ENCODE measurements at places on chromosomes 11 and 22. TPM values are rescaled to one million over a fixed set of nuclear protein-coding genes. Genes with fewer than 3 reads are reported as not detected.

- DNase-seq: no peak
- no peak overlapping the region for H3K27ac ChIP-seq
- peaks cover 5% of the 10 kb centered on the region for H3K36me3 ChIP-seq
- no peak overlapping the region for H3K4me3 ChIP-seq
Measured at GRCh38 chr11:112625814-112626213, 335.4 kb upstream of the NCAM1 start.

GRCh38 chr11:56513280-56513679, 22.1 kb upstream of the OR5M8 start:
- no peaks in the 10 kb centered on the region for H3K36me3 ChIP-seq
- no peak overlapping the region for H3K27ac ChIP-seq
- no peak for DNase-seq
- no peak overlapping the region for H3K4me3 ChIP-seq
- H3K27me3 ChIP-seq: no peaks in the 10 kb centered on the region
- no peaks in the 10 kb centered on the region for H3K4me1 ChIP-seq

GRCh38 chr11:84384731-84385130, 1098.6 kb upstream of the CCDC90B start:
- H3K4me1 ChIP-seq: 0 out of 2 replicates have a peak, but pooled peaks cover 3% of the 10 kb centered on the region
- no peaks in the 10 kb centered on the region for H3K27me3 ChIP-seq
- H3K27ac ChIP-seq: no peak overlapping the region

GRCh38 chr11:33879375-33879774, 12.5 kb downstream of the LMO2 start:
- H3K27ac ChIP-seq: no peak overlapping the region
- DNase-seq: no peak
- H3K36me3 ChIP-seq: no peaks in the 10 kb centered on the region
- no peaks in the 10 kb centered on the region for H3K27me3 ChIP-seq
- H3K4me1 ChIP-seq: no peaks in the 10 kb centered on the region

GRCh38 chr22:31556627-31557203, 60.4 kb downstream of the SFI1 start:
- H3K4me3 ChIP-seq: no peak overlapping the region
- no peak overlapping the region for H3K27ac ChIP-seq
- no peaks in the 10 kb centered on the region for H3K36me3 ChIP-seq
- no peak for DNase-seq
- no peaks in the 10 kb centered on the region for H3K27me3 ChIP-seq

GRCh38 chr11:61626580-61627380, 45.9 kb upstream of the SYT7 start:
- peaks cover 6% of the 10 kb centered on the region for H3K4me1 ChIP-seq
- H3K27me3 ChIP-seq: no peaks in the 10 kb centered on the region
- peak; percentile 95 for DNase-seq
- H3K36me3 ChIP-seq: no peaks in the 10 kb centered on the region
- H3K27ac ChIP-seq: peak overlapping the region; percentile 28

GRCh38 chr11:3159296-3160190, 5.6 kb downstream of the OSBPL5 start:
- no peaks in the 10 kb centered on the region for H3K27me3 ChIP-seq
- peaks cover 6% of the 10 kb centered on the region for H3K4me1 ChIP-seq
- H3K27ac ChIP-seq: no peak overlapping the region
- DNase-seq: no peak

DNA sequence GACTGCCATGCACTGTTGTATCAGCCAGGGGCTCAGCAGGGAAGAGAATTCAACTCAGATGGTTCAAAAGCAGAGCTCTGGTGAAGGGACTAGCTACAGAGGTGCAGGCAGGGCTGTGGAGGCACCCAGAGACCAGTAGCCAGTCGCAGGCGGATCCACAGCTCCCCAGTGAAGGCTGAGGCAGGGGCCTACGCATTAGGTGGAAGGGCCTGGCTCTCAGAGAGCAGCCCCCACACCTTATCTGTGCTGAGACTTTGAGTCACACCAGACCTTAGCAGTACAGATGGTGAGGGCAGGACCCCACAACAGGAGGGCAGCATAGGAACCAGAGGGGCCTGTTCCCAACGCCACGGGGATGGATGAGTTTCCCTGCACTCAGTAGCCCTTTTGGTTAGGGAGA, 189.6 kb downstream of the DSCAML1 start:
- H3K4me3 ChIP-seq: no peak overlapping the region
- H3K27me3 ChIP-seq: no peaks in the 10 kb centered on the region
- H3K4me1 ChIP-seq: peaks cover 5% of the 10 kb centered on the region

GRCh38 chr11:47225552-47226400, 11.0 kb downstream of the DDB2 start:
- no peak for DNase-seq
- no peak overlapping the region for H3K4me3 ChIP-seq
- H3K27me3 ChIP-seq: no peaks in the 10 kb centered on the region
- H3K27ac ChIP-seq: no peak overlapping the region
- H3K4me1 ChIP-seq: no peaks in the 10 kb centered on the region

- no peaks in the 10 kb centered on the region for H3K27me3 ChIP-seq
- H3K36me3 ChIP-seq: no peaks in the 10 kb centered on the region
- no peak for DNase-seq
- H3K4me1 ChIP-seq: no peaks in the 10 kb centered on the region
- no peak overlapping the region for H3K27ac ChIP-seq
Measured at GRCh38 chr22:29251981-29252911, 15.5 kb downstream of the RHBDD3 start.

GRCh38 chr11:130451231-130452019, 3.0 kb downstream of the ADAMTS15 start:
- no peak for DNase-seq
- no peaks in the 10 kb centered on the region for H3K36me3 ChIP-seq
- no peak overlapping the region for H3K4me3 ChIP-seq
- peaks cover 18% of the 10 kb centered on the region for H3K27me3 ChIP-seq
- H3K4me1 ChIP-seq: 0 out of 2 replicates have a peak, but pooled peaks cover 2% of the 10 kb centered on the region

DNA sequence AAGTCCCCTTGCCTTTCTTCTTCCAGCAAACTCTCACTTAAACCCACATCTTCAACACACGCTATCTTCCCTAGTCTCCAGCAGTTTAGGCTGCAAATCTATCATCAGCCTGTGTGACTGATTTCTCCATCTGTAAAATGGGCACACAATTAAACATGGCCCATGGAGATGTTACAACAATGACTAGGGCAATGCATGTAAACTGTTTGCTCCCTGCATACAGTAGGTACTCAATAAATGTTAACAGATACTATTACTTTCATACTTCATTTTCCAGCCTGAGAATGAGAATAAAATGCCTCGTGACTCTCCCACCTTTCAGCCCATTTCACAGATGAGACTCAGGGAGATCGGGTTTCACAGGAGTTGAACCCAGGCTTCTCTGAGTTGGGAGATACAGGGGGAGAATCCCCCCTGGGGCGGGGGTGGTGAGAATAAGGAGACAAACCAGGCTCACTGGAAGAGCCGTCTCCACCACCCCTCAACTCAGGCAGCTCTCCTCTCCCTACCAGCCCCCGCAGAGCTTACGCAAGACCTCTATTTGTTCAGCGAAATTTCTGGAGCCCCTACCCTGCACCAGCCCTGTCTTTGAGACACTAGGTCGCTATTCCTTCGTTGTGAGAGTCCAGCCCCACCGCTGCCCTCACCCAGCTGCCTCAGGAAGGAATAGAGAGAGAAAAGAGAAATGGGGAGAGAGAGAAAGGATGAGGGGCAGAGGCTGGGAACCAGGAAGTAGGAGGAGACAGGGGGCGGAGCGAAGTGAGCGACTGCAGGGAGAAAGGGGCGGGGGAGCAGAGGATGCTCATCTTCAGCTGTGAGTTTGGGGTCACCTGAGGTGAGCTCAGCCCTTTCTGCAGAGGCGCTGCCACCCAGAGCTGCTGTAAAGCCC, 42.1 kb upstream of the KLHL35 start:
- H3K36me3 ChIP-seq: no peaks in the 10 kb centered on the region
- H3K27ac ChIP-seq: no peak overlapping the region
- peak; percentile 87 for DNase-seq
- no peaks in the 10 kb centered on the region for H3K27me3 ChIP-seq

DNA sequence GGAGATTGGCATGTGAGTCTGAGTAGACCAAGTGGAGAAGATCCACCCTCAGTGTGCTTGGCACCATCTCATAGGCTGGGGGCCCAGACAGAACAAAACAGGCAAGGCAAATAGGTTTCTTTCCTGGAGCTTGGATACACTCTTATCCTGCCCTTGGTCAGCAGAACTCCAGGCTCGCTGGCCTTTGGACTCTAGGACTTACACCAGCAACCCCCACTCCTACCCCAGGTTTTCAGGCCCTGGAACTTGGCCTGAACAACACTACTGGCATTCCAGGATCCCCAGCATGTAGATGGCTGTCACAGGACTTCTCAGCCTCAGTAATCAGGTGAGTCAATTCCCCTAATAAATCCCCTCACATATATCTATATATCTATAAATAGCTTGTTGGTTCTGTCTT, 637.7 kb downstream of the OPCML start:
- no peaks in the 10 kb centered on the region for H3K4me1 ChIP-seq
- no peaks in the 10 kb centered on the region for H3K27me3 ChIP-seq
- no peak for DNase-seq
- no peak overlapping the region for H3K4me3 ChIP-seq
- no peak overlapping the region for H3K27ac ChIP-seq
- H3K36me3 ChIP-seq: no peaks in the 10 kb centered on the region

GRCh38 chr22:49910229-49911155, 7.7 kb downstream of the ALG12 start:
- H3K27ac ChIP-seq: no peak overlapping the region
- H3K36me3 ChIP-seq: peaks cover 9% of the 10 kb centered on the region
- H3K27me3 ChIP-seq: no peaks in the 10 kb centered on the region
- no peak overlapping the region for H3K4me3 ChIP-seq
- DNase-seq: no peak

GRCh38 chr11:17298302-17298701, 21.8 kb downstream of the NUCB2 start:
- no peak for DNase-seq
- no peak overlapping the region for H3K4me3 ChIP-seq
- no peak overlapping the region for H3K27ac ChIP-seq
- no peaks in the 10 kb centered on the region for H3K4me1 ChIP-seq
- H3K36me3 ChIP-seq: no peaks in the 10 kb centered on the region

DNA sequence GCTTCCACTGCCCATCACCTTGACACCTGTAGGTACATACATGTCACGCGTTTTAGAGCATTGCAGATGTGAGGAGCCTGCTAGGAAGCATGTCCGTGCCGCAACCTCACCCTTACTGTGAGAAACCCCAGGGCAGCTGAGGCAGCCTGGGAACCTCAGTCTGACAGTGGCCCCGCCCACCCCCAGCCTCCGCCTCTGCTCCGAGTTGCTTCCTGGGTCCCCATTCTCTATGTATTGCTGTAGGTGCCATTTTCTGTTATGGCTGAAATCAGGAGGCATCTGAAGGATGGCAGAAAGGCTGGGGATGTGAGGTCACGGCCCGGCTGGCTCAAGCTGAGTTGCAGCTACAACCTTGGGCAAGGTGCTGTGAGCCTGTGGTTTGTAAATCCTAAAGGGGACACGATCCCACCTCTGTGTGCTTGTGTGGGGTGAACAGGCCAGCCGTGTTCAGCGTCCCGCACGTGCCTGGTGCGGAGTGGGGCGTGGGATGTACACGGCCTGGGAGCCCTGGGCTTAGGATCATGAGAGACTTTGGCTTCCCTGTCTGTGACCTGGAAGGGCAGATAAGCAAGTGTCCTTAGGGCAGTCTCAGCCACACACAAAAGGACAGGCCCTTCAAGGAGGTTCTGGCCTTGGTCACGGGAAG, 102.7 kb downstream of the PHF21B start:
- no peak overlapping the region for H3K27ac ChIP-seq
- H3K4me3 ChIP-seq: no peak overlapping the region
- peaks cover 69% of the 10 kb centered on the region for H3K36me3 ChIP-seq
- H3K27me3 ChIP-seq: no peaks in the 10 kb centered on the region
- DNase-seq: no peak
- no peaks in the 10 kb centered on the region for H3K4me1 ChIP-seq

DNA sequence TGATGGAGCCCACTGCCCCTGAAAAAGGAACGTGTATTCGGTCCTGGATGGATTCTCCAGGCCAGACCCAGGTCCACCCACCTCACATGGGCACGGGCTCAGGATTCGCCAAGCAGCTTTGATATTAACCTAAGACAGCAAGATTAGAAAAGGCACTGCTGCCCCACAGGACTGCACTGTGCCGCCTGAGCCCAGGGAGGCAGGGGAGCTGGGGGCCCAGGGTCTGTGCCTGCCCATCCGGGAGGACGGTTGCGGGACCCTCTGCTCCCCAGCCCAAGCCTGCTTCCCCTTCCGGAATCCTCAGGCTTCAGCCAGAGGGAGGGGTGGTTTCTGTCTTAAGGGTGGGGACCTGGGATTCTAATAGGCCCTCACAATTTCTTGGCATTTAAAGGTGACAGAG, 13.5 kb upstream of the VSIG10L2 start:
- no peak overlapping the region for H3K27ac ChIP-seq
- H3K36me3 ChIP-seq: no peaks in the 10 kb centered on the region
- H3K4me3 ChIP-seq: no peak overlapping the region
- H3K27me3 ChIP-seq: no peaks in the 10 kb centered on the region

DNA sequence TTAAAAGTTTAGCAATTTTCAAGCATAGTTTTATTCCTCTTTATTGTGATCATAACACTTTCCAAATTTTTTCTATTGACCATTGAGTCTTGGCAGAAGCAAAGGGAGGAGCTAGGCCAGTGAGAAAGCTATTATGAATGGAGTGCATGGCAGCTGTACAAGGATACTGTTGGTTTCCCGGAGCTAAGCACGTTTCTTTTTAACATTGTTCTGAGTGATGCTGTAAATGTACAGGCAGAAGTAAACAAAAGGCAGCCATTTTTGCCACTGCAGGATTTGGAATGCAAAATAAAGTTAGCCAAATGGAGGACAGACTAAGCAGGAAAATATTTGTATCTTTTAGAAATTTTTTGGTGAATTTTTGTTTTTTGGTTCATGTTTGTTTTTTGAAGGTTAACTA, 16.2 kb downstream of the CBL start:
- H3K27ac ChIP-seq: no peak overlapping the region
- DNase-seq: no peak
- H3K27me3 ChIP-seq: no peaks in the 10 kb centered on the region
- H3K4me3 ChIP-seq: no peak overlapping the region

The KLHL35 gene
- 0.72 TPM for total RNA-seq

The IGLL1 gene
- not detected for total RNA-seq

The RNF214 gene
- total RNA-seq: 26.0 TPM

The OR52A1 gene
- total RNA-seq: 0.09 TPM

The ABCC8 gene
- 3.2 TPM for total RNA-seq

The SCUBE1 gene
- 1.2 TPM for total RNA-seq

The TRIM48 gene
- total RNA-seq: not detected

The VWCE gene
- 20.6 TPM for total RNA-seq

All from H9 (cell line).